OCI-LY7 (cell line): ENCODE measurements at places on chromosomes 11 and 22. TPM values are rescaled to one million over a fixed set of nuclear protein-coding genes. Genes with fewer than 3 reads are reported as not detected.
A peak's percentile ranks its signal among the peaks of the same experiment; 100 is the strongest.

The KRTAP5-8 gene
- not detected in 2 replicates for total RNA-seq

The MS4A12 gene
- total RNA-seq = not detected in 2 replicates

The GTSE1 gene
- total RNA-seq = 109 and 114 TPM in 2 replicates

The IGF2 gene
- not detected in 2 replicates for total RNA-seq

The GDPD4 gene
- total RNA-seq = not detected in 2 replicates

The HOATZ gene
- not detected in 2 replicates for total RNA-seq

The SLC6A5 gene
- not detected in 2 replicates for total RNA-seq

GRCh38 chr11:117970400-117971024 lies 15.7 kb upstream of the IL10RA start:
- DNase-seq = no peak

DNA sequence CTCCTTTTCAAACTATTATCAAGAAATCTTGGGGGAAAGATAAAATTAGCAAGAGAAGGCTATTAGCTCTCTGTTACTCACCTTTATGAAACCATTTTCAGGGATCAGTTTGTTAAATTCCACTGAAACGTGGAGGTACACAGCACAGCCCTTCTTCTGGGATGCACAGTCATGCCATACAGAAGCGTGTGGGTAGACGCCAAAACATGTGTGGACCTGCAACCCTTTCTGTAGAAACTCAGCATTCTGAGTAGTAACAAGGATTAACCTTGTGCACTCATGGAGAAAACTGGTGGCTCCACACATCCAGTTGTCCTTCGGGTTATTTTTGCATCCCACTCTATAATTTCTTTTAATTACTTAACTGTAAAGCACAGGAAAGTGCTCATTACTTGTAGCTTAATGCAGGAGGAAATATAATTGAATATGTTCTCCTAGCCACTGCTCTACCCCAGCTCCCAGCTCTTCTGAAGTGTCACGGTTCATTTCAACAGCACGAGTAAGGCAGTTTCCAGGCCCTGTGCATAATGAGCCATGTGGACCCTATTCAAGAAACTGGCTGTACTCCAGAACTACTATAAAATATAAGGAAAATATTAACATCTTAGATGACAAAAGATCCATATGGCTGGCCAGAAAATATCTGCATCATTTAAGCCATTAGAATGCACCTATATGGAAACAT lies 26.1 kb downstream of the BDNF start:
- DNase-seq = no peak

DNA sequence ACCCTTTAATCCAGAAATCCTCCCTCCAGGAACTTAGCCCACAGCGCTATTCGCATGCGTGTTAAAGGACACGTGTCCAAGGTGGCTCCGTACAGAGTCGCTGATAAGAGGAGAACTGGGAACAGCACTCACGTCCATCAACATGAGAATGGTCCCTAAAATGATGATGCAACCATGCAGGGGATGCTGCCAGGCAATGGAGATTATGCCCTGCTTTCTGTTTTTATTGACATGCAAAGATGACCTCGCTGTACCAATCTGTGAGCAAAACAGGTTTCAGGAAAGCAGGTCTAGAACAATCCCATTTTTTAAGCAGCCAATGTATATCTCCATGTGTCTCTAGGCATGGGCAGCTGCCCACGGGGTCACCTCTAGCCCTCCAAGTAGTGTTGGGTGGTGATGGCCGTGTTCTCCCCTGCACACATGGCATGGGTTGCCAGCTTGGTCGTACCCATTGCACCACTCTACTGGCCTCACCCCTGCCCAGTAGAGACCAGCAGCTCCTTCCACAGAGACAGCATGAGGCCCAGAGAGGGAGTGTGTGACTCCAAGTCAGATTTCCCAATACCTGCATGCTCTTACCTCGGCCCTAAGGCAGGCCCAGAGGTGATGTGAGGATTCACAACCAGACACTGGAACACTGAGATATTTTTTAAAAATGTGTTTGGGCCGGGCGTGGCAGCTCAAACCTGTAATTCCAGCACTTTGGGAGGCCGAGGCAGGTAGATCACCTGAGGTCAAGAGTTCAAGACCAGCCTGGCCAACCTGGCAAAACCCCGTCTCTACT lies 68.3 kb upstream of the LINC01488 start:
- DNase-seq = no peak

DNA sequence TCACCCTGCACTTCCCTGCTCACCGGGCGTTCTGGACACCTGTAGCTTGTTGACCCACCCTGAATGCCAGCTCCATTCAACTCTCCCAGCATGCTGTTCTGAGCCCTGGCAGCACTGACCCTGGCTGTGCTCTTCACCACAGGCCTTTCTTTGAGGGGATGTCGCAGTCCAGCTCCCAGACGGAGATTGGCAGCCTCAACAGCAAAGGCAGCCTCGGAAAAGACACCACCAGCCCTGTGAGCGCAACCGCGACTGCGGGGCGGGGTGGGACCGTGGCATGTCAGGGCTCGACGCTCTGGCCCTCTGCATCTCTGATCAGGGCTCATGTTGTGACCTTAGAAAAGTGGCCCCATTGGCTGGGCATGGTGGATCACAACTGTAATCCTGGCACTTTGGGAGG lies 47.4 kb upstream of the RAB1B start:
- no peak for DNase-seq

DNA sequence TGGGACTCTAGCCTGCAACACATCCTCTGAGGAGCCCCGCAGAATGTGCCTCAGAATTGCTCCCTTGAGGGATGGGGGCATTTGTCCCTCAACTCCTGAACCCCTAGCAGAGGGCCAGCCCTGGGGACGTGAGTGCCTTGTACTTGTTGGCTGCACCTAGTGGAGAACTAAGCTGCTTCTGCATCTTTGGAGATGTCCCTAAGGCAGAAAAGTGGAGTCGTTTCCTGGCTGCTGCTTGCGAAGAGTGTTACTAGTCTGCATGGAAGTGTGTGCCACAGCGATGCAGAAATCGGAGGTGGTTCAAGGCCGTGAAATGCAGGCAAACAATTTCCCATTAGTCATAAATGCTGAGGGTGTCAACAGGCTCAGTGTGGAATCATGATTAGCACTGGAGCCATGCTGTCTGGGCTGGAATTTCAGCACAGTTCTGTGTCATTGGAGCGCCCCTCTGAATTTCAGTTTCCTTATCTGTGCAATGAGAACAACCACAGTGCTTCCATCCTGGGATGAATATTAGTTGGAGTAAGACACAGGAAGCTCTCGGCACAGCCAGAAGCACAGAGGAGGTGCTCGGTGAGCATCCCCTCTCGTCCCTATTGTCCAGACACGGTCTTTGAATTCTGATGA lies 56.5 kb downstream of the MIAT start:
- no peak for DNase-seq

DNA sequence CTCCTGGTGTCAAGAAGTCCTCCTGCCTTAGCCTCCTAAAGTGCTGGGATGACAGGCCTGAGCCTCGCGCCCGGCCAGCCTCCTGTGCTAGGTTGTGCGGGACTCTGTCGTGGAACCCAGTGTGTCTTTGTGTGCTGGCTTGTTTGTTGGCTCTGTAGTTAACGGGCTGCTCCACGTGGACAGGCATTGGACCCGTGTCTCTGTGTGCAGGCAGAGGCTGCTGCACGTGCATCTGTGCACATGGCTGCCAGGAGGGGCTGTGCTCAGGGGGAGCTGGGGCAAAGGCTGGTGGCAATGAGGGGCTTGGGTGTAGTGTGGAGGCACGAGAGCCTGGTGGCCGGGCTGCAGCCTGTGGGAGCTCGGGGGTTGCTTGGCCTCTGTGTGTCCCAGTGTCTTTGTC lies 121.3 kb upstream of the ALDH3B2 start:
- DNase-seq = no peak

GRCh38 chr22:25111579-25112517 lies 87.8 kb upstream of the CRYBB3 start:
- DNase-seq = no peak

DNA sequence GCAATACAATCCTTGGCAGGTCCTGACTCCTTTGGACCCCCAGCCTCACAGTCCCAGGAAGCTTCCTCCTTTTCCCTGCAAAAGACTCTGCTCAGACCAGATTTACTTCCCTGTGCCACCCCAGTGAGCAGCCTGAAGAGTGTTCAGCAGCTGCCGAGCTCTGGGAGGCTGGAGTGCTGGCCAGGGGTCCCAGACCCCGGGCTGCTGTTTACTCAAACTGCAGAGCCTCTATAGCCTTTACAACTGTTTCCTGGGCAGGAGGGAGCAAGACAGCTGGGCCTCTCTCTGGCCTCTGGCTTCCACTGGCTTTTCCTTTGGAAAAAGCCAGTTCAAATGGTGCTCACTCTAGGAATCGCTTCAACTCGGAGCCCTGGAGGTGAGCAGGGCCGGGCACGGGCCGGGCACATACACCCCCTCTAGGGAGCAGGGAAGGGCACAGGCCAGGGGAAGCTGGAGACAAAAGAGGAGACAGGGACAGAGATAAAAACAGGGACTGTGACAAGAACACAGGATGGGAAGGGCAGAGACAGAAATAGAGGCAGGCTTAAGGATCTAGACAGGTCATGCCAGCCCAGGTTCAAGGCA lies 932 bp downstream of the IRAG1 start:
- no peak for DNase-seq

DNA sequence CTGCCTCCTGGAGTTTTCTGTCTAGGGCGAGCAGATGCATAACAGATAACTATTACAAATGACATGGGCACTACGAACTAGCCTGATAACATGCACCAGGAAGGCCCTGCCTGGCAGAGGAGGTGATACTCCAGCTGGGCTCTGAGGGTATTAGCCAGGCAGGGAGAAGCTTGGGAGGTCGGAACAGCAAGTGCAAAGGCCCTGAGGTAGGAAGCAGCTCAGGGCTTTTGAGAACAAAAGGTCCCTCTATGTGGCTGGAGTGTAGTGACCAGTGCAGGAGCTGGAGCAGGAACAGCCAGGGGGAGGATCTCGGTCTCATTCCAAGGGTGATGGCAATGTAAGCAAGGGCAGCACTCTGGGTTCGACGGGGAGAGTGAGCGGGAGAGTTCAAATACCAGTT lies 61.6 kb upstream of the TCF20 start:
- no peak for DNase-seq

GRCh38 chr11:7635137-7635536 lies 38.2 kb downstream of the CYB5R2 start:
- DNase-seq = no peak

- no peak for DNase-seq
These were observed 32.6 kb downstream of the NCAM1 start for GRCh38 chr11:112993808-112994207.

DNA sequence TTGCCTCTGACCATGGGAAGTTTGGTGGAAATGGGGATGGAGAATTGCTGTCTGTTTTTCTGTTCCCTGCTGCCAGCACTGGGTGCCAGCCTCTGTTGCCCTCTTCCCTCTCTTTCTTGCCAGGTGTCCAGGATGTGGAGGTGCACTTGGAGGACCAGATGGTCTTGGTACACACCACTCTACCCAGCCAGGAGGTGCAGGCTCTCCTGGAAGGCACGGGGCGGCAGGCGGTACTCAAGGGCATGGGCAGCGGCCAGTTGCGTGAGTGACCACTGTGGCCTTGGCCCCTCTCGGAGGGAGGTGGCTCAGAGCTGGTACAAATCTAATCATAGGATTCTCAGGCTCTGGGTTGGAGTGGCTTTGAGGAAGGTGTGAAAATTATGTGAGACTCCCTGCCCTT lies 6.0 kb downstream of the CCS start:
- DNase-seq = no peak

GRCh38 chr11:125724125-125724524 lies 22.0 kb upstream of the PATE1 start:
- DNase-seq = peak; percentile 10

DNA sequence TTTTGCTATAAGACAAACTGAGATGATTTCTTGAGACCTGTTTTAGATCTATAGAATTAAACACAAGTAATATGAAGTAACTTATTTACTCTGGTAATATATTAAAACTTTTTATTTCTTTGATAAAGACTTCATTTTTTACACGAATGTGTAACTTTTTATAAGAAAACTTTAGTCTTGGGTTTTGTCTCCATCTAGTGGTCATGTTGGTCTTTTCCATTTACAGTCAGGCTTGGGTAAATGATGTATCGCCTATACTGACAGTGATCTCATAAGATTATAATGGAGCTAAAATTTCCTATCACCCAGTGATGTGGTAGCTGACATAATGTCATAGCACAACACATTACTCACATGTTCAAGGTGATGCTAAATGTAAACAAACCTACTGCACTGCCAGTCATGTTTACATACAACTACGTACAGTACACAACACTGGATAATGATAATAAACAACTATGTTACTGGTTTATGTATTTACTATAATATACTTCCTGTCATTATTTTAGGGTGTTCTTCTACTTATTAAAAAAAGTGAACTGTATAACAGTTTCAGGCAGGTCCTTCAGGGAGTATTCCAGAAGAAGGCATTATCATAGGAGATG lies 7.5 kb upstream of the C11orf97 start:
- DNase-seq = peak; percentile 64

DNA sequence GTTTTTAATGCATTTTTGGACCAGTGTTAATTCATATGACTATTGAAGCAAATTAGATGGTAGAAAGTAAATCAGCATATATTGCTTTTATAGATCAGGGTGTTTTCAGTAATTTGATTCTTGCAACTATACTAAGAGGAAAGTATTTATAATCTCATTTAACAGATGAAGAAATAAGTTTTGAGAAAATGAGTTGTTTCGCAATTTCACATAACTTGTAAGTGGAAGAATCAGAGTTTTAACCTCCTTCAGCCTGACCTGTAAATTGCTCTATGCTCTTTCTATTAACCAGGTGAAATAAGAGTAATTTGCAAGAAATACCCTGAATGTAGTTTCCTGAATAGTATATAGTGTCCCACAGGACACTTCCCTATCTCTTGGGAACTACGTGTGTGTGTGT lies 1106.8 kb upstream of the RAG2 start:
- DNase-seq = no peak

DNA sequence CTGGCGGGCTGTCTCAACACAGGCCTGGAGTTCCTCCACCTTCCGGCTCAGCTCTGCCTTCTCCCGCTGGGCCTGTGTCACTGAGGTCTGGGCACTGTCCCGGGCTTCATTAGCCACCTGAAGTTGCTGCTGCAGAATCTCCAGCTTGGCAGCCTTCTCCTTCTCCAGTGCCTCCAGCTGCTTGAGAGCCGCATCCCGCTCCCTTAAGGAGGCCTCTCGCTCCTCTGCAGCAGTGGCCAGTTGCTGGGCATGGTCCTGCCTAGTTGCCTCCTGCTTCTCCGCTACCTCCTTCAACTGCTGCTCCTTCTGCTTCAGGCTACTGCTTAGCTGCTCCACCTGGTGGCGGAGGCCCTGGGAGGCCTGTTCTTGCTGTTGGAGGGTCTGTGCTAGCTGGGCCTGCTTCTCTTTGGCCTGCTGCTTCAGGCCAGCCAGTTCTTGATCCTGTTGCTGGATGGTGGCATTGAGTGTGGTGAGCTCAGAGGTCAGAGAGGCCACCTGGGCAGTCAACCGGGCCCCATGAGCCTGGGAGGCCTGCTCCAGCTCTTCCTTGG lies 16.9 kb downstream of the IL18BP start:
- DNase-seq = peak; percentile 32

GRCh38 chr22:27344546-27344945 lies 457.0 kb downstream of the MN1 start:
- no peak for DNase-seq

DNA sequence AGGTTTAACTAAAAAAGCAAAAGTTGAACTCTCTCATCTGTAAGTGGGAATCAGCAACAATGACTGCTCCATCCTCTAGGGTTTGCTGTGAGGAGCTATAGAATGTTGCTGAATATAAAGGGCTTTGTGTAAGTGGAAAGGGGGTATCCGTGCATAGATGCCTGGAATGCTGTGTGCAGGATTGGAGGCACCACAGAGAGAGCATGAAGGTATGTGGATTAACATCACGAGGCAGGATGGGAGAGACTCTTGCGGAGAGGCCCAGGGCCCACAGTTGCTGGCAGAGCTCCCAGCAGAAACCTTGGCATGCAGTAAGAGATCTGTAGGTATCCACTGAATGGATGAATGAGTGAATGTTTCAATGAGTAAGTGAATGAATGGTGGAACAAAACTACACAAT lies 298.7 kb upstream of the DDI1 start:
- no peak for DNase-seq
